Stimulated activated CD4-positive, alpha-beta T cell treated with anti-CD3 and anti-CD28 coated beads, Interleukin-2, amount 100 ng/mL, for 24 hours (primary cell): ENCODE measurements at places on chromosomes 1 and 21.

DNA sequence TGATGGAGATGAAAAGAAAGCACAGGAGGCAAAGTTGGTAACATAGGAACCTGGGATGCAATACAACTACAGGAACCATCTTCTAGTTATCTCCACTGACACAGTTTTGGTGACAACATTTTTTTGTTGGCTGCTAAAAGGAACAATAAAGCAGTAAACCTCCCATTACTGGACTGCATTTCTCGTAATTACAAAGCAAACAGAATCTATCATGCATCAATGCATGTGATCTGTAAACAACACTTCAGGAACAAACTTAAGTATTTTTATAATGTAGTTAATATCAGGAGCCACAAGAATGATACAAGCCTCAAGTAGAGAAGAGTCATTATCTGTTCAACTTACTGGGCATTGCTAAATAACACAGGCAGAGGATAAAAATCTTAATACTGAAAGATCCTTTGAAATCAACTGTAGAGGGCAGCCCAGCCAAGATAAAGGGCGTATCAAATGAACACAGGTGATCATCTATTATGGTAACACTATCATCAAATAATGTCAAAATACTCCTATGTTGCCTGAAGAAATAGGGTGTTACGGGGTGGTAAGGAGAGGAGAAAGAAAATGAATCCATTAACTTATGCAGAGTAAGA is 193.3 kb downstream of the EIF4G3 start:
- DNase-seq: no peak

GRCh38 chr1:112358798-112359408 is 37.1 kb upstream of the CTTNBP2NL start:
- peak; percentile 58 for DNase-seq

DNA sequence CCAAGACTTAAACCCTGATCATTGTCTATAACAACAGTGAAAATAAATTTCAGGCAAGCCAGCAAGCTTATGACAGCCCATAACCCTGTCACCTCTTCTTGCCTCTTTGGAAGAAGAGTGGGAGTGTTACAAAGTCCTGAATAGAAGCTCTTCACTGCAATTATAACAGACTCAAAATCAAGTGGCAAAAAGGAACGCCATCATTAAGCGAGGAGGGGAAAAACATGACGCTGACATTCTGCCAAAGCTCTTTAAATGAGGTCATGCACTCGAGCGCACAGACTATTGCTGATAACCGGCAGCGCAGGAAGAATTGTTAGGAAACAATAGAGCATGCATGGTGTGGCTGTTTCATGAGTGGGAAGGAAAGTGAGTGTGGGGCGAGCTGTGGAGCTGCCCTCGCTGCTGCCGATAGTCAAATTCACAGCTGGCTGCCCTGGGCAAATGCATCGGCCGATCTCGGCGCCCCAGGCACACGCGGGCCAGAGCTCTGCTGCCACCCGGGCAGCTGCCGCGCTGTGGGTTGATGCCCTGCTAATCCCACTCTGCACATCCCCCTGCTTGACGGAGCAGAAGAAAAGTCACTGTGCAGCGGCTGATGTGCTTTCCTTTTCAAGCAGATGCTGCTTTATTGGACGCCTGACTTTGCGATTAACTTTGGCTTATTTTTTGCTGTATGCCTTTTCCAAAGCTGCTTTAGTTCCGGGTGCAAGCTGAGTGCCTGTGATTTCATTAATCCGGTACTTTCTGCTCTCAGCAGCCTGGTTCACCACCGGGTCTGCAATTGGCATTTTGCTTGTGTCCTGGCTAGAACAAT is 102.4 kb upstream of the ST6GALNAC5 start:
- DNase-seq: no peak

DNA sequence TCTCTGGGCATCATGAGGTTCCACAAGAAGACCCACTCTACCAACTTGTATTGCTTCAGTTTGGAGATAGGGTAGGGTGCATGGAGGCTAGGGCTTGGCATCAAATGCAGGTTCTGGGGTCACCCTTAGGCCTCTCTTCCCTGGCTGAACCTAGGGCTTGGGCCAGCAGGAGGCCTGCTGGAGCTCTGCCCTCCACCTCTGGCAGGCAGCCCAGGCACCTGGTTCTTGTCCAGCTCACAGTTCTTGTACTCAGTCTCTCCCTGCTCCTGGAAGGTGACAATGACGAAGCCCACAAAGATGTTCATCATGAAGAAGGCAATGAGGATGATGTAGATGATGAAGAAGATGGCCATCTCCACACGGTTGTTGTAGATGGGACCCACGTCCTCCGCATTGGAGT is 37.5 kb upstream of the KIF21B start:
- DNase-seq: no peak

GRCh38 chr1:242761556-242761955 is 237.1 kb upstream of the PLD5 start:
- DNase-seq: no peak

- DNase-seq: no peak
Observed at GRCh38 chr21:44425895-44426662, 29.2 kb upstream of the LRRC3 start.

GRCh38 chr1:160191756-160192155 is 1.4 kb downstream of the CASQ1 start:
- DNase-seq: no peak

- DNase-seq: no peak
Observed at GRCh38 chr1:59178339-59179187, 118.3 kb upstream of the FGGY start.

DNA sequence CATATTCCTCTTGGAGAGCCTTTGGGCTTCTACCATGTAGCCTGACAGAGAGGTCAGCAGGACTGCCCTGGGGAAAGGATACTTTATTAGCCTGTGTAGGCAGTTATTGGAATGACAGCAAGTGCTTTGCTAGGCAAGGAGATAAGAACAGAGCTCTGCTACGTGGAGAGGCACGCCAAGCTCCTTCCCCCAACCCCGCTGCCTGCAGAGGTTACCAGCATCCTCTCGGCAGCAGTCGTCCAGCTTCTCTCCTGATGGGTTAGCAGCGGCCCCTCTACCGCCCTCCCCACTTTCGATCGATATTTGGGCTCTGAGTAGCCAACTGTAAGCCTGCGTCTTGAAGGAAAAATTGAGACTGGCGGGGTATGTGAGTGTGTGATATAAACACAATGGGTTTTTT is 122.3 kb downstream of the DHRS3 start:
- no peak for DNase-seq

DNA sequence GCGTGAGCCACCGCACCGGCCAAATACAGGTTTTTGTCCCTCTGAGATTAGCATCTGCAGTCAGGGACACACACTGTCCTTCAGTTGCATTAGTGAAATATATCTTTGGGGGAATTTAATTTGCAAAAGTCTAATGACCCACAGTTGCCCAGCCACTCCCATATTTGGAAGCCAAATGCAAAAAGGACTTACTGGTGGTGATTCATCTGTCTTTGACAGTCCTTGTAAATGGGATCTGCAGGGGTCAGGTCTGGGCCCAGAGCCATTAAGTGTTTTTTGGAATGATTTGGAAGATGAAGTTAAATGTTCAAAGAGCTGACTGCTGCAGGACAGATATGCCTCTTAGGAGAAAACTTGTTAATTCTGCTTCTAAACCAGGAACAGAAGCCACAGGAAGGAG is 44.6 kb upstream of the DNASE2B start:
- no peak for DNase-seq

DNA sequence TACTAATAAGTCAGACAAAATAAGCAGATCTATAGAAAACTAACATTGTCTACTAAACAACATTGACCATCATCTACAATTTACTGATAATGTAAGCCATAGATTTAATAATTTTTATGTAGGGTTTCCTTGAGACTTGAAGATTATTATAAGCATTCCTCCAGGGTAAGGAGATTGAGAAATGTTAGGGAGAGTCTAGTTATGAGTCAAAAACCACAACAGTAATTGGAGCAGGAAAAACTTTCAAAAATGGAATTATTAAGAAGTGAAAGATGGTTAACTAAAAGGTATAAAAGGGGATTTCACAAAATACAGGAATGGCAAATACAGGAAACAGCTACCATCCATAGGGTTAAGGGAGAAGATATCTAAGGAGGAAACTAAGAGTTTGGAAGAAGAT is 12.4 kb upstream of the UHMK1 start:
- no peak for DNase-seq

DNA sequence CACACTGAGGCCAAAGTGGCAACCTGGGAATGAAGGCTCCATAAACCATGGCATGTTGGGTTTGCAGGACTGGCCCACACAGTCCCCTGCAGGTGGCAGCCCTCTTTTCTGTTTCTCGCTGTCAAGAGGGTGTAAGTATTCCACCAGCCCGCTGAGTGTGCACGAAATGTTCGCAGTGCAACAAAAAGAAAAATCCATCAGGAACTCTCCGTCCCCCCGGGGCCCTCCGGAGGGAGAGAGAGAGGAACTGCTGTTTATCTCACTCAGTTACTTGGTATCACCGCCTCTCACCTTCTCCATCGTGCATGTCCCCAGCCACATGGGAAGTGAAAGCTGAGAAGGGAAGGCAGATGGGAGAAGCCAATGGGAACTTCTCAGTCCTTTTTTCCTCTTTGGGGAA is 38.3 kb downstream of the NCF2 start:
- no peak for DNase-seq

DNA sequence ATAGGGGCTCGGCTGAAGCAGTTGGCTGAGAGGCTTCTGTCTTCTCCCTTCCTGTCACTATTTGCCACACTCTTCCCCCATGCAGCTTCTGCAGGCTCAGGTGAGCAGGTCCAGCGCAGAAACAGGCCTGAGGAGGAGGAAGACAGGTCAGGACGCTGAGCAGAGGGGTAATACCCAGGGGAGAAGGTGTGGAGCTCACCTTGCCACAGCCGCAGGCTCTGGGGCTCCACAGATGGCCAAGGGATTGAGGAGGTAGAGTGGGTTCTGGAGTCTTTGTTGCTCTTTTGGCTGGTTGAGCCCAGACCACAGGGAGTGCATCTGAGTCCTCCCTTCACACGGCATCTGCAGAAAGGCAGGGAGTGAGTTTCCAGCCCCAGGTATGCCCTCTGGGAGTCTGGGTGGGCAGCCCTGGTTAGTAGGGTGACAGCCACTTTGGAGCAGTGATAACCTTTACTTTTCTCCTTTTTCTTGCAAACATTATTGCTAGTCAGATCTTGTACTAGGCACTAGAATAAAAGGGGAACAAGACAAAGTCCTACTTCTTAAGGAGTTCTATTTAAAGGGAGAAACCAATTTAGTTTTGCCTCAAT is 9.7 kb downstream of the EIF3I start:
- no peak for DNase-seq

DNA sequence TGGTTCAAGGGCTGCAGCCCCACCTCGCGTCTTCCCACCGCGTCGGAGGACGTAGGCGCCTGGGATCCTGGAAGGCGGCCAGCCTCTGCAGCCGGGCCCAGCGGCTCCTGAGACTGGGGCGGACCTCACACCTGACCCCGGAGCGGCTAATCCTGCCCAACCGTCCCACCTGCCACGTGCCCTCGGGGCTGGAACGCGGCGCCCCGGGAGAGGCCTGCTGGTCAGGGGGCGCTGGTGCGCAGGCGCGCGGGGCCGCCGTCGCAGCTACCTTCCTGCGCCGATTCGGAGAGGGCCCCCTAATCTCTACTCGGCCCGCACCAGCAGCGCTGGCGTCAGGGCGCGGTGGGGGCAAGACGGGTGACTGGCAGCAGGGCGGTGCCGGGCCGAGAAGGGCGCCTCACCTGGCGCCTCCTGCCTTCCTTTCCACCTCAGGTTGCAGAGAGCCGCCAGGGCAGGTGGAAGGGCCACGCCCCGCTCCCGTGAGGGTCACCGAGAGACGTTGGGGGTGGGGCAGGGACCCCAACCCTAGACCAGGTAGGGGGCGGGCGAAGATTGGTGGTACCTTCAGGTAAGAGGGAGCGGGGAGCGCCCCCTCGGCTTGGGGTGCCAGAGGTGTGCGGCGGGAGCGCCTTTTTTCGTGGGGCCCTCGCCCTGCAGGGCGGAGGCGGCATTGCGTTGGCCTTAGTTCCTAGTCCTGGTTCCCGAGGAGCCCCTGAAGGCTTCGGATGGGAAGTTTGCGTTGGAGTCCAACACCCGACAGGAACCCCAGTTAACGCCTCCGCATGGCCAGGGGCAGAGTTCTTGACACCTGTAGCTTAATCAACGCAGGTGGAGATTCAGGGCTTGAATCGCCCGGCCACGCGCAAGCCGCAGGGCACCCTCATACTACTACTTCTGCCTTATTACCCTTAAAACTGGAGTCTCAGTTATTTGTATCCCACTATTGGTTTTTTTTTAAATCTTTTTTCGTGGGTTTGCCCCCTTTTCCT is at the start of gene TDRD5:
Gene TDRD5 (plus strand): TSS at position 241 of the 989 bp plus-strand sequence. CDS start 784 bp downstream, outside the sequence.
- DNase-seq: no peak

- DNase-seq: no peak
Observed at GRCh38 chr1:41884256-41885230, 34.2 kb downstream of the HIVEP3 start.

- DNase-seq: no peak
Observed at GRCh38 chr1:190154744-190155143, 322.9 kb downstream of the BRINP3 start.
